ENCODE measurements at places on chromosomes 3 and 15.

DNA sequence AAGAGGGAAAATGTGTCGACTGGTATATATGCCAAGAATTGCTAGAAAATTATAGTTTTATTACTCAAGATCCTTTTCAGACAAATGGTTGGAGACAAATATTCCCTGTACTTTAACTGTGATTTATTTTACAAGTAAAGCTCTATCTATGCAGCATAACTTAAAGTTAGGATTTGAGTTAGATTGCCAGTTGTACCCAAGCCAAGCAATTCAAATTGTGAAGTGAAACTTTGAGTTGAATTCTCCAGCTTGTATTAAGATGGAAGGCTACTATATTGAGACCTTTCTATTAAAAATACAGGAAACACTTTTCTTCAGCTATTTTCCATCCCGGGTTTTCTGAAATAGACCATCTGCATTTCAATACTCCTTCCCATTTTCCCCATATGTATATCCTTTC lies 333.1 kb upstream of the RBMS3 start:
- no peak for DNase-seq

GRCh38 chr3:96959474-96959873 lies 145.1 kb downstream of the EPHA6 start:
- DNase-seq = no peak

DNA sequence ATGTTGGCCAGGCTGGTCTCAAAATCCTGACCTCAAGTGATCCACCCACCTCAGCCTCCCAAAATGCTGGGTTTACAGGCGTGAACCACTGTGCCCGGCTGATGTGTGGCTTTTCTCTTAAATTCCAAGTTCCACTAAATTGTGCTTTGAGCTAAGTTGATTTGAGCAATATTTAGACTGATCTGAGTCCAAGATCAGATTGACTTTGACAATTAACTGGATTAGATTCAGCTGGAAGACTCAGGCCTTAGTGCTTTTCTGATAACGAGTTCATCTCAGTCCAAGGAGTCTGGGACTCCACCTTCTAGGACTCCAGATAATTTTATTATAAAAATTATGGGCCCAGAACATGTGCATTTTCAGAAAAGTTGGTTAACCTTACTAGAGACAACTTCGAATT lies 94.4 kb upstream of the FAM174B start:
- no peak for DNase-seq

DNA sequence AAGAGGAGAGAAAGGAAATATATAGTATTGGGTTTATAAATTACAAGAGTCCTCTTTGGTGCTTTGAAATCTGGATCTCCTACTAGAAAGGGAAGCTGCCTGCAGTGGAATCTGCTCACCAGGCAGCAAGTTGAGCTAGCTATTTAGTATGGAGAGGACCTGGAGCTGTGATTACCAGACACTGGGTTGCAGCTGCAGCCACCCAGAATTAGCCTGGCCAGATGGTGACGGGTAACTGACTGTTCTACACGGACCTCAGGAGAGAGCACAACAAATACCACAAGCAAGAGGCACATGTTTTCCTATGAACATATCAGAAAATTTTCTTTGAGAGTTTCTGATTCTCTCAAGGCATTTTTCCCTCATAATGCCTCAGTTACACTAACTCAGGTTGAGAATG lies 46.5 kb downstream of the SYNPR start:
- DNase-seq = no peak

GRCh38 chr3:152235709-152236298 lies 32.9 kb upstream of the MBNL1 start:
- DNase-seq = no peak

All from CD4-positive, alpha-beta T cell treated with Interleukin-15 for 4 hours (primary cell).